ENCODE measurements at places on chromosomes 1 and 21.

- DNase-seq: no peak
These were observed 31.6 kb upstream of the ARHGEF10L start for GRCh38 chr1:17507915-17508314.

DNA sequence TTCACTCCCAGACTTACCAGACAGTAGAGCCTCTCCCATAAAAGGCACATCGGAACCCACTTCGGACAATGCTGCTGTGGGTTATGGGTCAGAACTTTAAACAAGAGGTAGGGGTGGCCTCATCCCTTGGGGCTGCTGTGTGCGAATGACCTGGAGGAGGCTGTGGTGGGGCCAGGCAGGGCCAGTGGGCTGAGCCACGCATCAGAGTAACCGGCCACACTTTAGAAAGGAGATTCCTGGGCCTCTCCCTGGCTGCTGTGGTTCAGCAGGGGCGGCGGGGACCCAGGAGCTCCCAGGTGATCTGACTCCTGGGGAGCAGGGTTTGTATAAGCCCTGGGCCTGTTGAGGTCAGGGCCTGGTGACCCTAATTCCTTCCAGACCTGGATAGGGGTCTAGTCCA is 110.2 kb upstream of the C1orf174 start:
- no peak for DNase-seq

DNA sequence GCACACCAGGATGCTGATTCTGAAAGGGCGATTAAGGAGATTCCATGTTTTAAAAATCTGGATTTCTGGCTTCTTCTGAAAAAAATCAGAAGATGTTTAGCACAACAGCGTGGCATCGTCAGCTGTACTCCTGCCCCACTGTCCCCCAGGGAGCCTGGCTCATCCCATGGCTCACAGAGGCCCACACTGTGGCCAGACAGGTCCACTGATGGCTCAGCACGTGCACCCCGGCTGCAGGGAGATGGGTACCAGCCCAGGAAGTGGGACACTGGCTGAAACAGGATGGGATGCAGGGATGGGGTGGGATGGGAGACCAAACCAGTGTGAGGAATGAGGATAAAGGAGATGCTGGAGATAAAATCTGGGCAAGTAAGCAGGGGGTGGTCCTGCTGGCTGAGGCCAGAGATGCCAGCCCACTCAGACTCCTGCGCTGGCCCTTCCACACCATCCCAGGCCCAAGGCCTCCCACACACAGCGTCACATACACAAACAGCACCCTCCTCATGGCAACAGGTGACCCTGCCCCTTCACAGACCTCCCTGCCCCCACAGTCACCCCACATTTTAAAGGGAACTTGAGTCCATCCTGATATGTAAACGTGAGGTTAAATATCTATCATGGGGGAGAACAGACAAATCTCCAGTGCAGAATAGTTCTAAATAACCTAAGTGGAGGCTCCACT is 23.9 kb upstream of the SAMD11 start:
- DNase-seq: no peak

DNA sequence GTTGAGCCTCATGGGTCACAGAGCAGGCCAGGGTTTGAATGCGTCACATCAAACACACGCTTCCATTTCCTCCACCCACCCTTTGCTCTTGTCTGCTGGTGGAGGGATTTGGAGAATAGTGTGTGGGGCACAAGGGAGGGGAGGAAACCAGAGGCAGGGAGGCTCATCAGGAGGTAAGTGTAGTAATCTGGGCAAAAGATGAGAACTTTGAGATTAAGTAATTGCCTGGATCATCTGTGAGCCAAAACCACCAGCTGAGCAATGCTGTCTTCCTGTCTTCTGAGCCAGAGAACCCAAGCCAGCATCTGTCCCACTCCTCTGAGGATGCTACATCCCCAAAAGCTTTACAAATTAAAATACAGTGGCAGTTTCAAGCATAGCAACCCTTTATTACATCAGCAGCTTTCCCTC is 45.2 kb downstream of the C8B start:
- no peak for DNase-seq

DNA sequence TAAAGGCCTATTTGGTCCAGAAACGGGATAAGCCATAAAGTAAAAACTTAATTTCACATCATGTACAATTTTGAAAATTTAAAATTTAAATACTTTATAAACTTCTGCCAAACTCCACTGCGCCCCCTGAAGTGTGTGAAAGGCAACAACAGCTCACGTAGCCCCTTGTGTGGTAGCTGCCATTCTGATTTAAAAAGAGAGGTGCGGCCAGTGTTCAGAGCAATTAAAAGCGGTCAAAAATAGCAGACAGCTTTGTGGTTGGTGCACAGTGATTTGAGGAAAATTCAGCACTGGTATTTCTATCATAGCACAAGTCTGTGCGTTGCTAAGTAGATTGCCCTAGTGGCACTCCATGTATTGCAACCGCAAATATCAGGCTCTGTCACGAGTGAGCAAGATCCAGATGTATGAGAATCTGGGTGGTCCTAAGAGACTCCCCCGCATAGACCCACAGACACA is 122.5 kb downstream of the ATG4C start:
- no peak for DNase-seq

DNA sequence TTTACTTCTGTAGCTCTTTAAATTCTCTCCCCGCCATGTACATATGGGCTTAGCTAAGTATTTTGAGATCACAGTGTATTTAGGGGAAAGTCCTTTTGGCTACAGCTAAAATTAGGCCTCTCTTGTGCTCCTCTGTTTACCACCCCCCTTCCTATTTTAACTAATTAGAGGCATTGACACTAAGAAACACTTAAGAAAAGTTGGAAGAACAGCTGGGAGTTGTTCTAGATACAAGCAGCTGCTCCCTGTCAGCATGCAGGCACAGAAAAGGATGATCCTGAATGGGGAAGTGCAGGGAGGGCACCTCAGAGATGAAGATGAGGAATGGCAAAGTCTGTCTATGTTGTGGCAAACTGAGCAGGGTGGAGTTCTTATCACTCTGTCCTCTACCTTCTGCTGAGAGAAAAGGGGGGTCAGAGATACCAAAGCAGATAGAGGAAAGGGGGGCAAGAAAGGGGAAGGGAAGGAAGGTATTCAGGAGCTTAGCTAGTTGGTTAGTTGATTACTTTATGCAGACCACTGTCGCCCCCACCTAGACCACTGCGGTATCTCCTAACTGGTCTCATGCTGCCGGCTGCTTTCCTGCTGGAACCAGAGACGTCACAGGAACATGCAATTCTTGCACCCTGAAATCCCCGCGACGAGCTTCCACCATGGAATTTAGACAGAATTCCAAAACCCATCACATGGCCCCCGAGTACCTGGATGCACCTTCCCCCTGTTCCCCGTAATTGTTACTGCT is 82.4 kb upstream of the HOOK1 start:
- no peak for DNase-seq

- DNase-seq: no peak
These were observed 1.6 kb upstream of the C1orf35 start for GRCh38 chr1:228104526-228105269.

DNA sequence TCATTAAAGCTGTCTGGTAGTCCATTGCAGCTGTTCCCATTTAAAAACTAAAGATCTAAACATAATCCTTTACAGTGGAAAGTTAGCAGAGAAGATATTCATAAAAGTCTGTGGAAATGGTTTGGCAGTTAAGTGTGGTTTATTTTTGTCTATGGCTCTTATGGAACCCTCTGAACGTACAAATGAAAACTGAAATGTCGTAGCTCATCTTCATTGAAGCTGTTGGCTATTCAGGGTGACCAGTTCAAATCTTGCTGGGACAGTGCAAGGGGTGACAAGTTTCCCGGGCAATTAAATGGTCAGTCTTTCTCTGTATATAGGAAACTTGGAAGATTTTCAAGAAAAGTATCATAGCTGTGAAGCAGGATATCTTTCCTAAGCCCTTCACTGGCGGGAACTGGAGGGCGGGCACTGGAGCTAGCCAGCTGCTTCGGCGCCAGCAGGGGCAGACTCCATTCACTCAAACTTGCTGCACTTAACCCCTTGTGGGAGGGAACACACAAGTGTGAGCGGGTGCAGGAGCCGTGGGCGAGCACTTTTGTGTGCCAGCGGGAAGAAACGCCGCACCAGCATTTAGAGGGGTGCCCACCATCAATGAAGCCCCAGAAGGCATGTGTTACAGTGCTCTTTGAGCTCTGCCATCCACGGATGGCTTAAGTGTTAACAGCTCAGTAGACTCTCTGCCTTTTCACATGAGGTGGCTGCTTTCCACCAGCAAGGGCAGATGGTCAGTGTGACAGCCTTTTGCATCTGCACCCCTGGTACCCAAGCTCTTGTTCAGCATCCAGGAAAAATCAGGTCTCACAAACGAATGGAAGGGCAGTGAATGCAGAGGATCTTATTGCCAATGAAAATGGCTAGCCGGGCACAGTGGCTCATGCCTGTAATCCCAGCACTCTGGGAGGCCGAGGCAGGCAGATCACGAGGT is 232.1 kb upstream of the KAZN start:
- no peak for DNase-seq

Data from stimulated activated CD4-positive, alpha-beta T cell treated with anti-CD3 and anti-CD28 coated beads, Interleukin-4, amount 100 ng/mL, for 24 hours (primary cell).